NCI-H524 treated with DMSO at 0.1 percent for 48 hours (cell line): ENCODE measurements at places on chromosomes 2 and 18.
A peak's percentile ranks its signal among the peaks of the same experiment; 100 is the strongest.

GRCh38 chr2:25204190-25204838, 35.9 kb upstream of the POMC start:
- DNase-seq, result no peak

GRCh38 chr2:71499691-71500090, 46.3 kb downstream of the DYSF start:
- no peak for DNase-seq

DNA sequence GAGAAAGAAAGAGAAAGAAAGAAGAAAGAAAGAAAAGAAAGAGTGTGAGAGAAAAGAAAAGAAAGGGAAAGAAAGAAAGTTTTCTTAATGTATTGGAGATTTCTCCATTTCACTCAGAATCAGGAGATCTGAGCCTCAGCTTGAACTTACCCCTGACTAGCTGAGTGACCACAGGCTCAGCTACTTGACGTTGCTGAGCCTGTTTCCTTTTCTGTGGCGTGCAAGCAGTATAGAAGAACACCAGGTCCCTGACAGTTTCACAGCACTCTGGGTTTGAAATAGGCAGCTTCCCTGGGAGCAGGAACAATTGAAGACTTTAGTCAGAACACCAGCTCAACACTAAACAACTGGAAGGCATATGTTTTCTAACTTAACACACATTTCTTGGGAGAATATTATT, 44.7 kb downstream of the MARCO start:
- no peak for DNase-seq

- no peak for DNase-seq
These were observed 357.3 kb downstream of the ZEB2 start for GRCh38 chr2:144162652-144163051.

- no peak for DNase-seq
These were observed 163.5 kb upstream of the SALL3 start for GRCh38 chr18:78816114-78816513.

DNA sequence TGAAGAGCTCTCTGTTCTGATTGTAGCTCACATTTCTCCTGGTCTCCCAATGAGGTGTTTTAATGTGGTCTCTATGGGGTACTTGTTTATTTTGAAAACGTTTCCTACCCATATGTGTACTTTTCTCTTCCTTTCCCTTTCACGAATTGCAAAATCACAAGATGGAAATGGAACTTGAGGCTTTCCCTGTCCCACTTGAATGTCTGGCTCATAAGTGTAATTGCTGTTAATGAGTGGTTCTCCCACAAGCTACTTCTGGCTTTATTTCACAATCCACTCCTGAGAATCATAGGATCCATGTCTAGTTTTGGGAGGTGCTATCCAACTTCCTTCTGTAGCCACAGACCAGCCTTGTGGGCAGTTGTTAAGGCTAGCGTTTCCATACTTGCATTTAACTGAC, 81.1 kb upstream of the CAVIN2 start:
- DNase-seq, result no peak

DNA sequence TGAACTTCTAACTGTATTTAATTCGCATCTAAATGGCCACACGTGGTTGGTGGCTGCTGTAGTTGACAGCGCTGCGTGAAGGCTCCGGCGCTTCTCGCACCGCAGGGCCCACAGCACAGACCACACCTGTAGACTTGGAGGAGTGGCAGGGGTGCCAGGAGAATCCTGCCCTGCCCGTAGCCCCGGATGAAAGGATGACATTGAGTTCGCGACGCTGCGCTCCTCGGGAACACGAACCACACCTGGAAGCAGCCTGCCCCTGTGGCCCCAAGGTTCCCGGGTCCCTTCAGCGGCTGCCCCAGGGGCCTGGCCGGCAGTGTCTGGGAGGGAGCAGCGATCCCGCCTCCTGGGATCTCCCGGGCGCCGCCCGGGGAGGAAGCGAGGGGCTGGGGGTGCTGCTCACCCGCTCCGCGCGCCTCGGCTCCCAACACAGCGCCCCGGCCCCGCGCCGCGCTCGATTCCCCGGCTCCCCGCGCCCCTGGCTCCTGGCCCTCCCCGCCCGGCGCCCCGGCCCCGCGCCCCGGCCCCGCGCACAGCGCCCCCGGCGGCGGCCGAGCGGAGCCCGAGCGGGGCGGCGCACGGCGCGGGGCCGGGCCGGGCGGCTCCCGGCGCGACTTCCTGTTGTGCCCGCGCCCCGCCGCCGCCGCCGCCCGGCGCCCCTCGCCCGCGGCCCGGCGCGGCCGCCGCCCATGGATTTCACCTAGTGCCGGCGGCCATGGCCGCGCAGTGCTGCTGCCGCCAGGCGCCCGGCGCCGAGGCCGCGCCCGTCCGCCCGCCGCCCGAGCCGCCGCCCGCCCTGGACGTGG, at the start of gene RNPEPL1:
TSS of gene RNPEPL1 (plus strand) at position 613 of the 806 bp plus-strand sequence. CDS start at position 716, 103 bp downstream.
- DNase-seq, result no peak

DNA sequence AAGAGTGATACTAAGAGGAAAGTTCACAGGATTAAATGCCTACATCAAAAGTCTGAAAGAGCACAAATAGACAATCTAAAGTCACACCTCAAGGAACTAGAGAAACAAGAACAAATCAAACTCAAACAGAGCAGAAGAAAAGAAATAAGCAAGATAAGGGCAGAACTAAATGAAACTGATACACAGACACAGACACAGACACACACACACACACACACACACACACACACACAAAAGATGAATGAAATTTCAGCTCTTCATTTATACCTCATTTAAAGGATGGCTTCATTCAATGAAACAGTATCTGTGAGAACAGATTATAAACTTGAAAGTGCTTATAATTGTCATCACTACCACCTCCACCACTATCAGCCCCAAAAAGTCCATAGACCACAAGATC, 428.9 kb downstream of the MBD2 start:
- no peak for DNase-seq

DNA sequence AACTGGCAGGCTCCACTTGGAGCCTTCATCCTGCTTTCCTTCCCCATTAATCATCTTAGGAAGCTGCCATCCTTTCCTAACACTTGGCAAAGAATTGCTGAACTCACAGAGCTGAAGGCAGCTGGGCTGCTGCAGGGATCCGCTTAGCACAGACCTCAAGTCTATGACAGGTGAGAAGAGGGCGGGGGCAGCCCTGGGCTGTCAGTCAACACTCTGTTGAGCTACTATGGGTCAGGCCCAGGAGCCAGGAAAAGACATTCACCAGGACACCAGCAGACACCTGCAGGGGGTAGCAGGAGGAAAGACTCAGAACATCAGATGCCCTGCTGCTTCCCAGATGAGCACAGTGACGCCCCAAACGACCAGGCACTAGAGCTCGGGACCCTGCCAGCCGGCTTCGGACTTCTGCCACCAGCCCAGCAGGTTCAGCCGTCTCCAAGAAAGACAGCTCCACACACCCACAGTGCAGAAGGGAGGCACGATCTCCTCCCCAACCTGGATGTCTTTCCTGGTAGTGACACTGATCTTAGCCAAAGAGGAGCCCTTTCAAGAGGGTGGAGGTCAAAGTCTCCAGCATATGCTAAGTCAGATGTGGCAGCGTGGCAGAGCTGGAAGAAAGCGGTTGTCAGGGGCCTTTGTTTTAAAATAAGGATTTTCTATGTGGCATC, 55.2 kb downstream of the SNORC start:
- no peak for DNase-seq

DNA sequence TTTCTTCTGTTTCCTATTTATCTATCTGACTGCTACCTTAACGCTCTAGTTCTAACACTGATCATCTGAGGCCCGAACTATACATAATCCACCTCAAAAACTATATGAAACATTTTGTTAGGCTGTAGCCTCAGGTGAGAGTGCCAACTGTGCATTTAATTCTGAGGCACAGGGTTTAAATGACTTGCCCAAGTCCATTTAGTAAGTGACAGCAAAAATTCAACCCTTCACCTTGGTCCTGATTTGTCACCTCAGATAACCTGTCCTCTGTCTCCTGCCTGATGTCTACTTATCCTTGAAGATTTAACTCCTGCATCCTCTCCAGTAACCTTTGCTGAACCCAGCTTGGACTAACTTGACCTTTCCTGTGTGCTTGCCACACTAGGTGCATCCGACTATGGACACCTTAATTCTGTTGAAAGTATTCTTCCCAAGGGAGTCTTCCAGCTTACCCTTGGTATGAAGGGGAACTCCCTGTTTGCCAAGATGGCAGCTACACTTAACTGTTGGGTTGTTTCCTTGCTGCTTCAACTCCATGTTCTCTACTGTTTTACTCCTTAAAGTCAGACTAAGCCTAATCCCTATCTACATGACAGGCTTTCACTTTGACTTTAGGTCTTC, 23.5 kb downstream of the CD302 start:
- DNase-seq, result no peak

DNA sequence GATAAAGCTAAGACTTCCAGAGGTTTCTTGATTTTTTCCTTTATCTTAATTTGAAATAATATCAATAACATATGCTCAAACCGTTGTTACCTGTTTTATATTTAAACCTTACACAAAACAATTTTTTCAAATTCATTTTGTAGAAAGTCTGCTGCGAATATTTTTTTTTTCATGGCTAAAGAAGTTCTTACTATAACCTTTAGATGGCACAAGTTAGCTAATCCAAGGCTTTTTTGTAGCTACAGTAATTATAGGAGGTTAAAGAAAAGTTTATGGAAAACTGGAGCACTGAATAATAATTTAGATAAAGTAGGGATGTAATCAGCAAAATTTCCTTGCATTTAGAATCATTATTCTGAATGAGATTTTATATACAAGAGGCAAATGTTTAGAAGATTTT, 78.0 kb upstream of the PNPT1 start:
- peak; percentile 9 for DNase-seq

DNA sequence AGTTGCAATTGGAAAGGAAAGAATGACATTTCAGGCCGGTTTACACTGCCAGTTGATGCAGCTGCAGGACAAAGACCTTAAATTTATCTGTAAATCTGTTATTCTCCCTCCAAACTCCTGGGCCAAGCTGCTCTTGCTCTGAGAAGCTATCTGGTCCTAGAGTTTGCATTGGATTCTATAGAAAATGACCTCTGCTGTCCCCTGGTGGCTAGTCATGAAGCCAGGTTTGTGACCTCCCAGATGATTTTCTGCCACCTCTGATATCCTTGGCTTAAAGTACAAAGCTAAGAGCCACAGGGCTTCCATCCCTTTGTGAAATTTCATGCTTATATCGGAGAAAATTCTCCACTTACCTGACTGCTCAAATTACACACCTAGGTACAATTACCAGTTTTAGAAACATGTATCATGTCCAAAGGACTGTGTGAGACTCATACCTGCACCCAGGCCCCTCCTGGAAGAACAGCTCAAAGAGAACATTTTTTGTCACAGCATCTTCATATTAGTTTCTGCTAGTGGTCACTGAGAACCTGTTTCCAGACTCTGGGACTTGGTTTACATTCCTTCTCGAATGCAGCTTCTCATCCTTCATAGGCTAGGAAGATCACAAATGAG, 28.9 kb upstream of the IER3IP1 start:
- DNase-seq, result no peak

DNA sequence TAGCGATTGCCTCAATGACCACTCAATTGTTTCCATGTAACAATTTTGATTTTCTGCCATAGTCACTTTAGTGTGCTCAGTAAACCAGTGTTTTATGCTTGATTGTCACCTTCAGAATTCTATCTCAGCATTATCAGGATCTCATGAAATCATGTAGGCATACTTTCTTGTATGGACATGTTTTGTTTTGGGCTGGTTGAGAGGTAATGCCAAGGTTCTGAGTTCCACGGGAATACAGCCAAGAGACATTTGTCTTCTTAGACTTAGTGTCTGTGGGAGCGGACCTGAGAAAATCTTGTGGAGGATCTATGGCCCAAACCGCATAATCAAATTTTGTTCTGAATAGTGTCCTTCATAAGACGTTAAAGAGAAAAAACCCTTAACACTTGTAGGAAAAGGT, 10.2 kb downstream of the MSTN start:
- no peak for DNase-seq

- DNase-seq, result no peak
These were observed 27.6 kb upstream of the IL1R1 start for GRCh38 chr2:102114851-102115497.
